Dermis microvascular lymphatic vessel endothelial cell (primary cell): ENCODE measurements at places on chromosomes 3 and 15. TPM values are rescaled to one million over a fixed set of nuclear protein-coding genes. Genes with fewer than 3 reads are reported as not detected.

Gene NR1D2
- total RNA-seq = 25.9 and 34.5 TPM in 2 replicates

Gene CAMK2N2
- total RNA-seq = not detected in 2 replicates

Gene ROBO1
- total RNA-seq = 0.51 and 0.64 TPM in 2 replicates

Gene MOBP
- total RNA-seq = under 0.01 TPM in 1 of 2 replicates, not detected in the other

Gene CHRM5
- total RNA-seq = under 0.01 and 0.13 TPM in 2 replicates

Gene ADAMTS9
- 33.4 and 38.2 TPM in 2 replicates for total RNA-seq

Gene ERICH6
- total RNA-seq = under 0.01 TPM in 2 replicates
